Ecto neural progenitor cell (in vitro differentiated cells): ENCODE measurements at places on chromosomes 3 and 15.

DNA sequence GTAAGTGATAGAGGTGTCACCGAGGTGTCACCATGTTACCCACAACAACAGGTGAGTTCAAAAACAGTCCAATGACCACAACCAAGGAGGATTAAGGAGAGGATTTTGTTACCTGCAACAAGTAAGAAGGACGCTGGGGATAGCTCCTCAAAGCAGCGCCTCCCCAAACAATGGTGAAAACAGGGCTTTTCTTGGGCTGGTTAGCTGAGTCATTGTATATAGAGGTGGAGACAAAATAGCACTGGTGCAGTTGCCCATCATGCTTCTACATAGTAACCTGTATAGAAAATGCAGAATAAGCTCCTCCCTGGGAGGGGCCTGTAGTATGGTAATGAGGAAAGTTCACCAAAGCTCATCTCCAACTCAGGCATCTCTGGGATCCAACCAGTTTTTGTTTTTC, 116.9 kb upstream of the EIF1B start:
- no peak for DNase-seq

- DNase-seq = no peak
Measured at GRCh38 chr3:62602129-62602770, 228.9 kb upstream of the FEZF2 start.

GRCh38 chr3:175295248-175296130, 436.4 kb downstream of the NAALADL2 start:
- DNase-seq = no peak

DNA sequence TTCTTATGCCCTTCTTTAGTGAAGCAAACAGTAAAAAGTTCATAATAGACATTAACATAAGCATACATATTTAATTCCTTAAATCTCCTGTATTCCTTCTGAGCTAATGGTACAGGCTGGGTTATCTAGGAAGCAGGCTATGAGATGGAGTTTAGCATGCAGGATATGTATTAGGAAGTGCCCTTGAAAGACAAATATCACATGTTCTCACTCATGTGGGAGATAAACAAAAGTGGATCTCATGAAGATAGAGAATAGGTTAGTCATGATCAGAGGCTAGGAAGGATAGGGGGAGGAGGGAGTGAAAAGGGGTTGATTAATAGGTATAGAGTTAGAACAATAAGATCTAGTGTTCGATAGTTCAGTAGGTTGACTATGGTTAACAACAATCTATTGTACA, 105.4 kb downstream of the CLASP2 start:
- DNase-seq = no peak

- no peak for DNase-seq
Measured at GRCh38 chr15:73680549-73680948, 3.6 kb upstream of the CD276 start.

DNA sequence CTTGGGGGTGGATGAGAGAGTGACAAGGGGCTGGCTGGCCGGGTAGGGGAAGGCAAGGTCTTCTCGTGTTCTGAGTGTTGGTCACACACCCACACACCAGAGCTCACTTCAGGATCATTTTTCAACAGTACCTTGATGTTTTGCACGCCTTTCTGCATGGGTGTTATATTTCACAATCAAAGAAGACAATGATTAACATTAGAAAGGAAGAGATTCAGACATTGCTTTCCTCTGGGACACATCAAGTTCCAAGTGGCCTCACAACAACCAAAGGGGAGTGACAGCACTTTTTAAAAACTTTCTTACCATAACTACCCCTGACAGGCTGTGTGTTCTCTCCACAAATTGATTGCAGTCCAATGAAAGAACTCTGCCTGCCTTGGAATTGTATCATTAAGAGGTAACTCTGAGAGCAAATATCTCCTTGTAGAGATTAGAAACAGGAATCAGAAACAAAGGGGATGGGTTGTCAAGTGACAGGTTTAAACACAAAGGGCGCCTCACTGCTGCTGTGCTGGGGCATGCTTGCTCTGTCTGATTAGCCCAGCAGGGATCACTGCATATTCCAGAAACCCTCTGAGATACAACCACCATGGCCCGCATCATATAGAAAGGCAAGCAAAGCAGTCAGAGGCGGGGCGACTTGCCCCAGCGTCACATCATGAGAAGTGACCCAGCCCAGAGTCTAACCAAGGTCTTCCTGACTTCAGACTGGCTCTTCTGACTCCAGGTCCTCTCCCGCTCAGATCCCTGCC, 230.8 kb downstream of the FEZF2 start:
- no peak for DNase-seq

GRCh38 chr3:4680871-4681300, 187.7 kb downstream of the ITPR1 start:
- DNase-seq = no peak

- no peak for DNase-seq
Measured at GRCh38 chr3:150216041-150216811, 191.9 kb upstream of the TSC22D2 start.

- no peak for DNase-seq
Measured at GRCh38 chr3:158264894-158265293, 155.0 kb downstream of the RSRC1 start.

DNA sequence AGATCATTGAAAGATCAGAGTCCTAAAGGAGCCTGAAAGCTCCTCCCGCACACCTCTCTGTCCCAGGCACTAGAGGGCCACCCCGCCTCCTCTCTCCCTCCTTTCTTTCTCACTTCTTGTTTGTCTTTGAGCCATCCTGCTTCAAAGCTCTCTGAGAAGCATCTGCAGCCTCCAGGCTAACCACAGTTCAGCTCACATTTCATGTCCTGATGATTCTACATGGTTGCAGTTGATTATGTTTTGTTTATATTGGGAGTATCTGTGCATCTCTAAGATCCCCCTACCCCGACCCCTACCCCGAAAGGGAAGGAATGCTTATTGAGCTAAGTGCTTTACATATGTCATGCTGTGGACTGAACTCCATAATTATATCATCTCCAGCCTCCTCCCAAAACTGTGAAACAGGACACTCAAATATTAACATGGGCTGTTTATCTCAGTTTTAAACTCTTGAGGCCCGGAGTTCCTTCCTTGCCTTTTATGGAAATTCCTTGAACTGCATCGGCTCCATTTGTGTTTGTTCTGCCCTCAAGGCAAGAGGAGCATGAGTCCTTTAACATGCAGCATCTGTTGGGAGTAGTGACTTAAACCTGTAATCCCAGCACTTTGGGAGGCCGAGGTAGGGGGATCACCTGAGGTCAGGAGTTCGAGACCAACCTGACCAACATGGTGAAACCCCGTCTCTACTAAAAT, 30.9 kb downstream of the MGLL start:
- DNase-seq = no peak

DNA sequence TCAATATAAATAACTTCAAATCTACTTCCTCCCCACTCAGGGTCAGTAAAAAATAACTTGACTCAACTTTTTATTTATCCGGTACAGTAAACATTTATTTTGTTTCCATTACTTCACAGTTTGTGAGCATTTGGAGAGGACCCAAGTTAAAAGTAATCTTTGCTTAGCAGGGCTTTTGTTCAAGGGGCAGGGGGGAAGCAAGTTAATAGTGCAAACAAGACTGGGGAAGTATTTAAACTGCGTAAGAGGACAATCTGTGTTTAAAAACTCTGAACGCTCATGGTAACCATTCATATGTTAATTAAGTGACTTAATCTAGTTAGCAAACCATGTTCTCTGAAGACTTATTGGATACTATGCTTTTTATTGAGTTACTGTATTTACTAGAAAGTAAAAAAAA, 346.2 kb downstream of the SLC9A9 start:
- DNase-seq = no peak

- DNase-seq = peak; percentile 61
Measured at GRCh38 chr3:161372321-161373260, 1.3 kb upstream of the SPTSSB start.

DNA sequence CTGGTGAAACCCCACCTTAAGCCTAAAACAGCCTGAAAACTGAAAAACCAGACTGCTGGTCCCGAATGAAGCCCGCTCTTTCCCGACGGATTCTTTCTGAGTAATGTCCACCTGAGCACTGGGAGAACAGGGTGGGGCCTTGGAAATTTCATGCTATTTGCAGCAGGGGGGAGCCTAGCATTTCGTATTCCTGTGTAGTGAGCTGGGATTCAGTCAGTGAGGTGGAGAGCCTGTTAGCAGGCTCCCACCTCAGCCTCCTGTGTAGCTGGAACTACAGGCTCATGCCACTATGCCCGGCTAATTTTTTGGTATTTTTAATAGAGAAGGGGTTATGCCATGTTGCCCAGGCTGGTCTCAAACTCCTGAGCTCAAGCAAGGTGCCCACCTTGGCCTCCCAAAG, 74.7 kb downstream of the CMTM8 start:
- DNase-seq = no peak

- no peak for DNase-seq
Measured at GRCh38 chr3:107633327-107634098, 110.8 kb downstream of the BBX start.

GRCh38 chr3:167941234-167941995, 154.3 kb downstream of the GOLIM4 start:
- no peak for DNase-seq

DNA sequence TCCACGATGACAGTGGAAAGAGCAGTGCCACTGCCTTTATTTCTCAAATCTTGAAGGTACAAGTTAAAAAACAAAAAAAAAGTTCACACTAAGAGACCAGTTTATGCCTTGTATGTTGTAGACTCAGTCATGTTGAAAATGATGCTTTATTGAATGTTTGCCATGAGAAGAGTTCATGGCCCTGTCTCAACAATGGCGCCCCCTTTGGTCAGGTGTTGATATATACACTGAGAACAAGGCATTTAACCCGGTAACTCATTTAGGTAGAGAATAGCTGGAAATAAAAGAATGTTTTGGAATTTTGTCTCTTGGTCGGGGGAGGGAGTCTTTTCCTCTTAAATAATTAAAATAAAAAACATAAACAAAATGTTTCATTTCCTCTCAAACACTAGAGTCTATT, 145.6 kb upstream of the SLC2A2 start:
- no peak for DNase-seq

- peak; percentile 27 for DNase-seq
Measured at GRCh38 chr15:25727867-25728600, 135.1 kb downstream of the ATP10A start.

GRCh38 chr3:39126532-39127071, 19.1 kb downstream of the TTC21A start:
- DNase-seq = no peak

DNA sequence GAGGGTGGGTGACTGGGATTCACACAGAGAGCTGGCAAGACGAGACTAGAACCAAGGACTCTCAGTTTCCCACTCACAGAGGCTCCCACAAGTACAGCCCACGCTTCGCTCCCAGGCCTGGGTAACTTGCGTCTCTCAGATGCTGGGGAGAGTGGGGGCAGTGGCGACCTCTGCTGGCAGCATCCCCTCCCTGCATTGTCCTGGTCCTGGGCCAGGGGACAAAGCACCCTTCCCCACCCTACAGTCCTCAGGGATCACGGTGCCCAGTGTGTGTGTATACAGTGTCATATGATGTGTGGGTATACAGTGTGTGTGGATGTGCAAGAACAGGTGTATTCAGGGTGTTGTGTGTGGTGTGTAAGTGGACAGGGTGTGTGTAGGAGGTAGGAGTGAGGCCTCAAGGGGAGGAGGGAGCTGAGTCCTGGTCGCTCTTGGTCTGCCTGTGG, 12.8 kb downstream of the VILL start:
- peak; percentile 87 for DNase-seq

DNA sequence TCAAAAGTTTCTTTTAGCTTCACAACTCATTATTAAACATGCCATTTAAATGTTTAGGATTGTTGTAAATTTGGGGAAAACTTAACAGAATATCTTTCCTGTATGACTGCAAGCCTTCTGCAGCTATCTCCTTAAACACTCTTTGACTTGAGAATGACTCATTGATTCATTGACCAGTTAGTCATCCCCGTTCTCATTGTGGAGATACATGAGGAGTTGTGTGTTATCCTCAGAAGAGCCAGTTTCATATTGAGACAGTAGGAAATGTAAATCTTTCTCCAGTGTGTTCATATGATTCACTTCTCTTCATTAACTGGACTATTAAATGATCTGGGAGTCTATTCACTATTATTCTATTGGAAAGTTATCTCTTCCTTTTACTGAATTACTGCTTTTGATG, 83.0 kb downstream of the CRYGS start:
- no peak for DNase-seq

GRCh38 chr3:62109534-62109933, 263.8 kb downstream of the FEZF2 start:
- DNase-seq = no peak

GRCh38 chr3:68740087-68740486, 192.3 kb downstream of the TAFA4 start:
- DNase-seq = no peak

- peak; percentile 74 for DNase-seq
Measured at GRCh38 chr3:135456108-135456790, 509.3 kb upstream of the PPP2R3A start.

DNA sequence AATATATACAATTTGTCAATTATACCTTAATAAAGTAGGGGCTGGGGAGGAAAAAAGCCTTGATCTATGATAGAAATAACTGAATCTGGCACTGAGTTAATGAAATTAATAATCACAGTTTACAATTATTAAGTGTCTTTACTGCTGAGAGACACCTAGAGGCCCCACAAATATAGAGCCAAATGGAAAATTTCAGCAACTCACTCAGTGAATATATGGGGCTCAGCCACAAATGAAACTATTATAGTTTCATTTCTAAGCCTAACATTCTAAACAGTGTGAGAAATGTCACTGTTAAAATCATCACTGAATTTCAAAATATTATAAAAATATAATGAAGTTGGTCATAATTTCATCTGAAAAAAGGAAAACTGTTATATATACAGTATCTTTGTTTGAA, 40.3 kb downstream of the GNB4 start:
- DNase-seq = no peak

GRCh38 chr3:194423317-194423716, 24.3 kb upstream of the GP5 start:
- DNase-seq = no peak

GRCh38 chr3:107450254-107450893, 72.4 kb upstream of the BBX start:
- no peak for DNase-seq

GRCh38 chr15:93144463-93145236, 55.6 kb upstream of the RGMA start:
- no peak for DNase-seq

GRCh38 chr3:108428586-108428985, 81.8 kb downstream of the MYH15 start:
- DNase-seq = no peak

DNA sequence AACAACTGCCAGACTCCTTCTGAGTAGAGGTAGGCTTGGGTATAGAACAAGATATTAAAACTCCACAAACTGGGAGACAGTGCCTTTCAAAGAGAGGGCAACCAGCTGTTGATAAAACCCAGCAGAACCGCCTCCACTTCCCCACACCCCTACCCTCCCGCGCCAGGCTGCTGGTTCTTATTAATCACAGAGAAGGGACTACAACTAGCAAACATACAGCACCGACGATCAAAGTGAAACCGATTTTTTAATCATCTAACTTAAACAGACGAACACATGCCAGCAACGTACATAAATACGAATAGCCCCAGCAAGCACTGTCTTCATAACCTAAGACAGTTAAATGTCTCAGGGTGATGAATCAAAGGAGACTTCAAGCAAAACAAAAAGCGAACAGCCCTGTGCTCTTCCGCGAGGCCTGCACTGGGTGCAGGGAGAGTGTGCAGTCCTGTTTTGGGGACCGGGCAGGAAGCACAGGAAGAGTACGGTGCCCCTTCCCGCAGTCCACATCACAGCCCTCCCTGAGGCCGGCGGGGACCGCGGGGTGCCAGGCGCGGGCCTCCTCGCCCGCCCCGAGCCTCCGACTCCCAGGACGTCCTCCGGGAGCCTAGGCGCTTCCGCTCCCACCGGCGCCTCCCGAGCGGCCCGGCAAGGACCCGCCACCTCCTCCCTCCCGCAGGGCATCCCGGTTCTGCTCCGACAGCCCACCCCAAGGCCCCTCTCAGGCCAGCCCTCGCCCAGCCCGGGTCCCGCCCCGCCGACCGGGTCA, 75.1 kb upstream of the VGLL4 start:
- peak; percentile 79 for DNase-seq
